ENCODE measurements at places on chromosomes 1 and 21.

DNA sequence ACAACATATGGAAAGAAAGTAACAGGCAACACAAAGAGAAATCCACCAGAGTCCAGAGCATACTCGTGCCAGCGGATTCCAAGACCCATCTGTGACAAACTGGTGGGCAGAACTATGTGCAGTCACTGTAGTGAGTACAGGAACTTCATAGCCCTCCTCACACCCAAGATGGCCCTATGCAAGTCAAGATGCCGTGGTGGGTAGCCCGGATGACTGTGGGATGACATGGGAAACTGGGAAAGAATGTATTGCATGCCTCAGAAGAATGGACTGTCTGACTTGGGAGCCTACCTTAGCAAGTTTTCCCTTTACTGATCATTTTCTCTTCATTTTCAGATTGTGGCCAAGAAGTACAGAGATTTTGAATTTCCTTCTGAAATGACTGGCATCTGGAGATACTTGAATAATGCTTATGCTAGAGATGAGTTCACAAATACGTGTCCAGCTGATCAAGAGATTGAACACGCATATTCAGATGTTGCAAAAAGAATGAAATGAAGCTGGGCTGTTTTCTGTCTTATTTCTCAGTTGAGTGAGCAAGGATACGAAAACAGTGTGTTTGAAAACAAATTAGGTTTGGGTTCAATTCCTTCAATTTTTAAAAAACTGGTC is 47.3 kb downstream of the CLIC6 start:
- DNase-seq = no peak

GRCh38 chr1:15902882-15903281 is 55.4 kb downstream of the SPEN start:
- no peak for DNase-seq

DNA sequence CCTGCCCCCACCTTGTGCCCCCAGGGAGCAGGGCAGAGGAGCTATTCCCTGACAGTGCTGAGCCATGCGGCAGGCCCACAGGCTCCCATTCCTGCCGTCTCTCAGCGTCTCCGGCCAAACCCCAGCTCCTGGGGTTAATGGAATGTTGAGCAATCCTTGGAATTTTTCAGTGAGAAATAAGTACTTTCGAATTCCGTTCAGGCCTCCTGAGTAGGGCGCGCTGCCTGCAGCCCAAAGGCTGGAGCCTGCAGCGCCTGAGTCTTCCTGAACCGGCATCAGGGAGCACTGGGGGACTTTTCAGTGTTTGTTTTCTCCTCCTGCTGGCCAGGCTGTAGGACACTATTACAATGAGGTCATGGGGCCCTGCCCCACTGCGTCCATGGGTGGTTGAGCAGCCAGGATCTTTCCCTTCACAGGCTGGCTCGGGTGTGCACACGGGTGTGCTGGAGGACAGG is 33.3 kb upstream of the CSF1 start:
- DNase-seq = no peak

DNA sequence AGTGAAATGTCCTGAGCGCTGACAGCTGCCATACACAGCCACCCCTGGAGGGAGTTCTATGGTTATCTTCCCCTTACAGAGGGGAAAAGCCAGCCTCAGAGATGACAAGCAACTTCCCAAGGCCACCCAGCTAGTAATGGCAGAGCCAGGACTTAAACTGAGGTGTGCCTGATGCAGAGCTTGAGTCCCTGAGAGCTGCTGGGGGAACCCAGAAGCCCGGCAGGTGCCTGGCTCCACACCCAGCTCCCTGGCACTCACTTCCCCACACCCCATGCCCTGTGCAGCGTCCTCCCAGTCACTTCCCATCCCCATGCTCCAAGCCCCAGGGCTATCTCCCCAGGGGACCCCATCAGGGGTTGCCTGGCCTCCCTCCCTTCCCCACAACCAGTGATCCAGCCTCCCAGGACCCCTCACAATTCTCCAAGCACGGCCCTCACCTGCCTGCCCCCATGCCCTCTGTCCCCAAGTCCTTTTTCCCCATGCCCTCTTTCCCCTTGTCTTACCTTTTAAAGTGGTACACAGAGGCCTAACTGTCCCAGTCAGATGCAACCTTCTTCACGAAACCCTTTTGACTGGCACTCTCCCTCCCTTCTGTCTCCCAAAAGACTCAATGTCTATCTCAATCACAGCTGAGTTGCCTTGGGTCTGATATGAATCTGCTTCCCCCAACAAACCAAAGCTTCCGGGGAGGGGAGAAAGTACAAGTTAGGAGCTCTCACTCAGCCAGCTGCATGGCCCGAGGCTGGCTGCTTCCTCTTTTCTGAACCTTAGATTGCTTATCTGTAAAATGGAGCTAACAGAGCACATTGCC is 39.8 kb upstream of the LRP8 start:
- no peak for DNase-seq

DNA sequence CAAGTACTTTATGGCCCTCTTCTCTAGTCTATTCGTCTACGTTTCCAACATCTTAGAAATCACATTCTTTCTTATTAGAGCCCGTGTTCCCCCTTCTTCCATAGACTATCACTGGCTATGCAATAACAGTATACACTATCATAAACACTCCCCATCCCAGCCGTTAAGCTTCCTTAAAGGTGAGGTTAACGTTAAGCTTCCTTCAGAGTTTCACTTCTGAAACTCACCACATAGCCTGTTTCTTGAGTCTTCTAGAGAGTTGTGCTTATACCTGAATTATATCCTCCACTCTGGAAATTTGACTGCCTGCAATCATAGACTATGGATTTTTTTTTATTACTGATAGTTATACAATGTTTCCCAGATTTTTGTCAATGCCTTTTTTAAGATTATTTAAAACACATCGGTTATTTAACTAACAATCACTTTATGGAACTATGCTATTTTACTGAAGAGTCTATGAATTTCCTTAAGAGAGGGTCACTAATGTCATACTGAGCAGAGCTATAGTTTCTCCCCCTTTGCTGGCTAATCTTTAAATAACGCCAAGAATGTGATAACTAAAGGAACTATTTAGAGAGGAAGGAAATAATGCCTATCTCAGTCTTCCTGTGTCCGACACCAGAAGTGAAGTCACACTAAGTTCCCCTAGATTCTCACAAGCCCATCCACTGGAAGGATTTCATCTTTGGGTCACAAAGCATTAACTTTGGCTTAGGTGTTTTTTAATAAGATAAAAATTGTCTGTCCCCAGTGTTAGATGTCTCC is 16.8 kb downstream of the FCER1A start:
- no peak for DNase-seq

DNA sequence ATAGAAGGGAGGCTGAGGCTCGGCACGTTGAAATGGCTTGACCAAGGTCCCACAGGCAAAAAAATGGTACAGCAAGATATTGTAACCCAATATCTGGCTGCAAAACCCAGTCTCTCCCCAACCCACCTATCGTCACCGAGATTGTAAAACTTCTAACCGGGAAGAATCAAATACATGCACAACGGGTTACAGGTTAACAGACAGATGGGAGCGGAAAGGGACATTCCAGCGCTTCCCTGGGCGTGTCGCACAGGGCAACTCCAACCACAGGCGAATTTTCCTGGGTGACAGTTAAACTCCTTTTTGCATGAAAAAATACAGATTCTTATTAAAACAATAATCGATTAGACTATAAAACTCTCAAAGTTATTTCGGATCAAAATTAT is 31.8 kb upstream of the JUN start:
- no peak for DNase-seq

GRCh38 chr21:29230551-29231261 is 68.0 kb upstream of the BACH1 start:
- no peak for DNase-seq

- DNase-seq = no peak
Measured at GRCh38 chr1:113835686-113836290, 23.5 kb upstream of the RSBN1 start.

- DNase-seq = no peak
Measured at GRCh38 chr1:158153179-158153578, 27.5 kb upstream of the CD1D start.

DNA sequence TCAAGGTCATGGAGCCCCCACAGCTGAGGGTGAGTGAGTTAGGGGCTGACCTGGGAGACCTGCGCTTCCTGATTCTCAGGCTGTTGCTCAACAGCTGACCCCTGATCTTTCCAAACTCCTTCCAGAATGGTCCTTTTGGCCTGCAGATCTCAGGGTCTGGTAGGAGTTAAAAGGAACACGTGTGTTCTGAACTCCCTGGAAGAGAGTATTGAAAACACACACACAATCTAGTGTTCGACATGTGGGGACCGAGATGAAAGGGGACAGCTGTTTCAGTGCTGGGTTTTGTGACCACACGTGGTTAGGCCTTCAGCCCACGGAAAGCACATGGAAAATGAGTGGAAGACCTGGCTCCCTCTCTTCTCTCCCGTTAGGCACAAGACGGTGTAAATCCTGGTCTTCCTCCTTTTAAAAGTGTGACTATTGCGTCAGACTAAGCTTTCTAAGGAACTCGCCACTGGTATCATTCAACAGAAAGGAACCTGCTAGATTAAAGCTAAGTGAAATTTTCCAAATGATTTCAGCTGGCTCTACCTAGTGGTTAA is 49.6 kb downstream of the RUNX1 start:
- DNase-seq = no peak

GRCh38 chr1:192879406-192879805 is 70.6 kb downstream of the RGS2 start:
- no peak for DNase-seq

DNA sequence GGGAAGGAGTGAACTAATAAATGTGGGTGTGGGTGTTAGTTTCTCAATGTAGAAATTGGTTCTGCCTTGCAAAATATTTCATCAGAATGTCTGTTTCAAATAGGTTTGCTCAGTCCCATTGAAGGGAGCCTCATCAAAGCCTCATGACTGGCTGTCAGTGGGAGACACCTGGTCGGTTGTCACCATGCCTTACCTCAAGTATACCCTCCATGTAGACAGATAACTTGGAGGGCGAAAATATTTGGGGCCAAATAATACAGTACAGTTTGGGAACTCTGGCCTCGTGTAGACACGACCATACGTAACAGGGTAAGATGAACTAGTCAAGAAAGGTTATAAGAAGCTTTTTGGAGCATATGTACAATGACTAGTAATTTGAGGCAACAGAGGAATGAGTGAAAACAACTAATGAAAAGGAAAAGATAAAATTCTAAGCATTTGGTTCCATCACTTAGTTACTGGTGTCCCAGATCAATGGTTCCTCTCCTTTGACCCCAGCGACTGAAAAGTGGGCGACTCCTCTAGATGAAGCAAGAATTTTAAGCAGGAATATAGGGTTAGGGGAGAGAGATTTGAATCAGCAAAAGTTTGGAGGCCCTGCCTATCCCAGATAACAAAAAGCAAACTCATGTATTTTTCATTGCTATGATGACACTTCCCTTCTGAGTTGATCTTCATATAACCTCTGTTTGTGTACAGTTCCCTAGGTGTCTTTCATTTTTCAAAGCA is 163.9 kb downstream of the LRRC40 start:
- DNase-seq = no peak

DNA sequence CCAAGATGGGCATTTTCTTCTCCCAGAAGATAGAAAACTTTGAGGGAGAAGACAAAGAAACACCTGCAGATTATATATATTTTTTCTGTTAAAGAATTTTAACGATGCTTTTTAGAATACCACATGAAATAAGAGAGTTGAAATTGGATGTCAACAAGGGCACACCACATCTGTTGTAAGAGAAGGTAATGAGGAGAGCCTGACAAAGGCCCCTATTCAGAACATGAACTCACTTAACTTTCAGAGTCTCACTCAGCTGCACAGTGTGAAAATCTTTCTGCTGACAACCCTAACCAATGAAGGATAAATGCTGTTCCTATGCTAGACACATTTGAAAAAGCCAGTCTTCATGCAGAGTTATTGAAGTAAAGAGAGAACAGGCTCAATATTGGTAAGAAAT is 7.3 kb downstream of the KRTAP22-2 start:
- DNase-seq = no peak

DNA sequence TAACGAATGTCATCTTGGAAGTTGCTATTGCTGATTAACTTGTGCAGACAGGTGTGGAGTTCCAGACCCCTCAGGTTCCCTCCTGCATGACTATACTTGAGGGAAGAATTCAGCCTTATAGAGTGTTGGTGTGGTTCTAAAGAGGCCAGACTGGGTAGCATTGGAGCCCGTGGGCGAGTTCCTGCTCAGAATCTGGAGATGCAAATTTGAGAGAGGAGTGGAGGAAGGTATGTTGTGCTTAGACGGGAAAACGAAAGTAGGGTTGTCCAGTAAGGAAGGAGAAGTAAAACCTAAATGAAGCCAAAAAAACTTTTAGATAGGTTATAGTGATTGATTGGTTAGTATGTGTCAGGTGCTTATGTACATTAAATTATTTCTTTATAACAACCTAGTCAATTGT is 79.2 kb downstream of the ZNF326 start:
- DNase-seq = no peak

GRCh38 chr1:204341380-204341779 is 18.3 kb downstream of the PLEKHA6 start:
- DNase-seq = no peak

GRCh38 chr1:47229031-47229885 is 2.8 kb downstream of the TAL1 start:
- DNase-seq = no peak

DNA sequence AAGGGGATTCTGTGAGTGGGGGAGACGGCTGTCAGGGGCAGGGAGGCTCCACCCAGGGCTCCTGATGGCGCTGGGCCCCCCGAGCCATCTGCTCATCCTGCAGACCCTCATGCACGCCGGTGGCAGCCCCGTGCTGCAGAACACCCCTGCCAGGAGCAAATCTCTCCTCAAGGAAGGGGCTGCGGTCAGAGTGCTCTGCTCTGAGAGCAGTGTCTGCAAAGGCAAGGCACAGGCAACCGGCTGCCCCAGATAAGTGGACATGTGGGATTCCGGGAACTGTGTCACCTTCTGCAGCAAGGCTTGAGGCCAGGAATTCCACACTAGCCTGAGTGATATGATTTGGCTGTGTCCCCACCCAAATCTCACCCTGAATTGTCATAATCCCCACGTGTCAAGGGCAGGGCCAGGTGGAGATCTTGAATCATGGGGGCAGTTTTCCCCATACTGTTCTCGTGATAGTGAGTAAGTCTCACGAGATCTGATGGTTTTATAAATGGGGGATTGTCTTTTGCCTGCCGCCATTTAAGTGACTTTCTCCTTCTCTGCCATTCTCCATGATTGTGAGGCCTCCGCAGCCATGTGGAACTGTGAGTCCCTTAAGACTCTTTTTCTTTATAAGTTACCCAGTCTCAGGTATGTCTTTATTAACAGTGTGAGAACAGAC is 101.0 kb downstream of the PDE9A start:
- DNase-seq = no peak

GRCh38 chr1:154802982-154803920 is 66.8 kb downstream of the KCNN3 start:
- DNase-seq = no peak

All from D721Med (cell line).